NCI-H446 (cell line): ENCODE measurements at places on chromosomes 5 and 9.

- no peak for DNase-seq
Measured at GRCh38 chr5:674630-675011, 18.5 kb downstream of the TPPP start.

GRCh38 chr5:172004824-172005237, 1.6 kb downstream of the FBXW11 start:
- no peak for DNase-seq

DNA sequence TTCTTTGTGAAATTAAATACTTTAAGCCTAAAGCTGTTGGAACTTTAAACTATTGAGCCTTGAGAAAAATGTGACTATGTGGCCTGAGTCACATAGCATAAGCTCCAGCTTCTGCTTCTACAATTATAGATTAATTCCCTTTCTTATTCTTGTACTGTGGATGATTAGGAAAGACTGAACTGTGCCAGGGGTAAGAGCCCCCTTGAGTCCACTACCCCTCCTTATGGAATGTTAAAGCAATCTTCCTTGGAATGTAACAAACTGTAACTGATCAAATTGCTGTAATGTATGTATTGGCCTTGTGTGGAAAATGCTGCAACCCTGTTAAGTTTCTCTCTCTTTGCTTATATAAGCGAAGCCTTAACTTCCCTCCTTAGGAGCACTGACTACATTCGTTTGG, 273.2 kb downstream of the FAM170A start:
- no peak for DNase-seq

GRCh38 chr5:17305964-17306725, 88.7 kb downstream of the BASP1 start:
- peak; percentile 58 for DNase-seq

GRCh38 chr5:158255609-158256008, 396.7 kb upstream of the CLINT1 start:
- no peak for DNase-seq

DNA sequence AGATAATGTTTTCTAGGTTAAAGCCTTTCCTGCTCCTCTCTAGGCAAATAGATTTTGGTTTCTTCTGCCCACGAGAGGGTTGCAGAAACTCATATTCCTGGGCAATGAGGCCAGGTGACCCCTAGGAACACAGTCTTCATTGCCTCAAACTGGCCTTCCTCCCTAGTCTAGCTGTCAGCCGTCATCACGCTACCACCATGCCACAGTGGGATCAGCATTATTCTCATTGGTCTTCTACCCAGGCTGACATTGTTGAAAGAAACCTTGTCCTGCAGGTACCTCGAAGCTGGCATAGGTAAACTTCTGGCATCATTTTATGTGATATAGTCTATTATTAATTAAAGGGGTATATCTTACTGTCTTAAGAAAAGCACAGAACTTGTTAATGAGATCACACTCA, 51.1 kb downstream of the ELL2 start:
- DNase-seq = no peak

GRCh38 chr5:76310208-76310607, 92.9 kb upstream of the IQGAP2 start:
- no peak for DNase-seq

GRCh38 chr9:37144762-37145161, 24.4 kb downstream of the ZCCHC7 start:
- no peak for DNase-seq

- DNase-seq = no peak
Measured at GRCh38 chr9:87346061-87346665, 151.5 kb upstream of the DAPK1 start.

DNA sequence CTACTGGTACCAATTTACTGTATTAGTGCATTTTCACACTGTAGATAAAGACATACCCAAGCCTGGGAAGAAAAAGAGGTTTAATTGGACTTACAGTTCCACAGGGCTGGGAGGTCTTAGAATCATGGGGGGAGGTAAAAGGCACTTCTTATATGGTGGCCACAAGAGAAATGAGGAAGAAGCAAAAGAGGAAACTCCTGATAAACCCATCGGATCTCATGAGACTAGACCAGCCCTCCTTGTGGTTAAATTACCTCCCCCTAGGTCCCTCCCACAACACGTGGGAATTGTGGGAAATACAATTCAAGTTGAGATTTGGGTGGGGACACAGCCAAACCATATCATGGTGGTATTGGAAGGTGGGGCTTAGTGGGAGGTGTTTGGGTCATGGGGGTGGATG, 56.5 kb upstream of the SPDL1 start:
- no peak for DNase-seq

GRCh38 chr5:132714456-132715307, 22.7 kb downstream of the KIF3A start:
- DNase-seq = no peak

DNA sequence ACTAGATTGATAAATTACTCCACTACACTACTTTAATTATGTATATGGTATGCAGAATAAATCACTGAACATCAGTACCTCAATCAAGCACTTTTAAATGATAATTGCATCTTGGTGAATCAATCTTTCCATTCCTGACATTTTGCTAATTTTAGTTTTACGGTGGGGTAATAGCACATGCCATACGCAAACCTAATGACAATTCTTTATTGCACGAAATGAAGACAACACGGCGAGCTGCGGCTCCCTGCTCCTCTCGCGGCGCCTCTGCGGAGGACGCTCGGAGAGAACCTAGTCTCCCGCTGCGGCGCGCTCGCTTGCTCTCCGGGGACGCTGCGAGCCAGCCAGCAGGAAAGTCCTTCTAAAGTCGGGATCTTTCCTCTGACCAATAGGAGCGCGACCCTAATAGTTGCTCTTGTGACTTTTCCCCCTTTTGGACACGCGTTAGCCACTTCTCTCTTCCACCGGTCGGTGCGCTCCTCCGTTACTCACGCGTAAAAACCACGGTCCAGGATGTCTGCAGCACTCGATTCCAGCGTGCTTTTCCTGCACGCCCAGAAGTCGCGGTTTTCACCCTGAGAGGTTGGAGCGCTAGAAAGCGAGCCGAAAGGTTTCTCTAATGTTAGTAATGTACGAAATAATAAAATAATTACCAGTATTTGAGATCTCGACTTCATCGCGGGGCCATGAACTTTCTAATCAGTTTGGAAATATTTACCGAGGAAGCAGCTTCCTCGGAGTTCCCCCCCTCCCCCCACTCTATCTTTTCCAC, 1.0 kb upstream of the MEF2C start:
- DNase-seq = no peak

- DNase-seq = no peak
Measured at GRCh38 chr9:69155341-69156030, 18.6 kb upstream of the TJP2 start.

DNA sequence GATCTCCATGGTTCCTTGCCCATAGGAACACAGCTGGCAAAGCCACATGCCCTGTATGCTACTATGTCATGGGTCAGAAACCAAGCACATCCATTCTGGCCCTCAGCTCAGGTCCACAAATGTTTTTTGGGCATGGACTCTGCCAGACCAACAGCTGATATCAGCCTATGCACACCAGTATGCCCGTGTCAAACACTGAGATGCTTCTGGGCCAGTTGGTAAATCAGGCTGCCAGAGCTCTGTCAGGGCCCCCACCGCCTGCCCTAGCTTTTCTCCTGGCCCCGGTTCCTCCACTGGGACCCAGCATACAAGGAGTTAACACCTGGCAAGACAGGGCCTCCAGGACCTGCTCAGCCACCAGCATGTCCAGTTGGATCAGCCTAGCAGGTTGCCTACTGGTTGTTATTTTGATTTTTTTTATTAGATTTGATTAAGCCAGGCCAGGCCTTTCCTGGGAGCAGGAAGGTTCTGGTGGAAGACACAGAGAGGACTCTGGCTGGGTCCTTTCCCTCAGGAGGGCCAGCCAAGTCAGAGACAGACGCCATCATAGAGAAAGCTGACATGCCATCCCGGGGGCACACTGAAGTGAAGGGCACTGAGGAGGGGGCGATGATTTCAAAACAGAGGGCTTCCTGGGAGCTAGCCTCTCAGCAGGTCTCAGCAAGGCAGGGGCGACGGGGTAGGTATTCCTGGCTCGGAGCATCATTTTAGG, 65.8 kb downstream of the TSTD2 start:
- no peak for DNase-seq

GRCh38 chr9:20611691-20612287, 10.5 kb downstream of the MLLT3 start:
- no peak for DNase-seq

DNA sequence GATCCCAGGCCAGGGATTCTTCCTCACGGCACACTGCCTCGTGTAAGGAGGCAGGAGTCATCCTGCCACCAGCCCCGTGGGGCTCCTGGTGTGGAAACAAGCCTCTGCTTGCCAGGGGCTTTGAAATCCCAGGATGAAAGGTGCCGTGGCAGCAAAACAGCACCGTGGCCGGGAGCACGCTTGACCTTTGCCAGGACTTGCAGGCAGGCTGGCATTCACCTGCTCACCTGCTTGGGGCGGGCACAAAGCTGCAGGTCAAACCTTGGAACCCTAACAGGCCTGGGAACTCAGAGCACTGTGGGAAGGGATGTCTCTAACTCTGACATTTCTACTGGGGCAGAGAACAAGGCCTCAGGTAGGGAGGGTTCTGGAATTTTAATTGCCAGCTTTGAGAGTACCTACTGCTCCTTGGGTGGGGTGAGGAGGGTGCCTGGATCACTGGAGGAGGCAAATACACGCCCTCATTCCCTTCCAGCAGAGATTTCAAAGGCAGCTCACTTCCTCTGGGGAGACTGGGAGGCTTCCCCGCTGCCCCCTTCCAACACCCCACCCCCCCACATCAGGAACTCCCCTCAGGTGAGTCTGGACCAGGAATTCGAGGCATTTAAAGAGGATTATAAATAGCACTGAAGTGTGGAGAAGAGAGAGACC, 45.6 kb upstream of the STXBP1 start:
- no peak for DNase-seq

GRCh38 chr5:150656191-150657132, 4.6 kb upstream of the MYOZ3 start:
- DNase-seq = peak; percentile 38

GRCh38 chr5:21680196-21680595, 1172.9 kb downstream of the CDH12 start:
- no peak for DNase-seq

DNA sequence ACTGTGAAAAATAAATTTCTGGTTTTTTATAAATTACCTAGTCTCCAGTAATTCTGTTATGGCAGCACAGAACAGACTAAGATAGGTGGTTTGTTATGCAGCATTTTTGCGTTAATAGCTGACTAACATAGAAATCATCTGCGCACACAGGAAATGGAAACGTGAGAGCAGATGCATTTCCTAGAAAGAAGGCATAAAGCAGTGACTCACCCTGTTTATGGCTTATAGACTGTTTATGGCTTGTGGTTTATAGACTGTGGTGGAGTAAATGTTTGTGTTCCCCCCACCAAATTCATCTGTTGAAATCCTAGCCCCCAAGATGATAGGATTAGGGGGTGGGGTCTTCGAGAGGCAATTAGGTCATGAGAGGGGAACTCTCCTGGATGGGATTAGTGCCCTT, 18.3 kb upstream of the OSMR start:
- no peak for DNase-seq

GRCh38 chr9:20356403-20357036, 265.8 kb downstream of the MLLT3 start:
- peak; percentile 61 for DNase-seq

DNA sequence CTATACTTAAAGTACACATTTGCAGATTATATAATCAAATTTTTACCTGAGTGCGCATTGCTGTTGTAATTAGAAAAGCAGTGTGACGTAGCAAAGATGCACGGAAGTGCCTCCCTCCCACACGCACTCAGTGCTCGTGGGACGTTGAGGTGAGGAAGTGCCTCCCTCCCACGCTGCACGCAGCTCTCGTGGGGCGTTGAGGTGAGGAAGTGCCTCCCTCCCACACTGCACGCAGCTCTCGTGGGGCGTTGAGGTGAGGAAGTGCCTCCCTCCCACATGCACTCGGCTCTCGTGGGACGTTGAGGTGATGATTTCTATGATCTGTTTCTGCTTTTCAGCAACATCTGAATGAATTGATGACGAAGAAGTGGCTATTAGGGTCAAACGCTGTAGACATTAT, 21.0 kb downstream of the EXOC3 start:
- DNase-seq = no peak
